Spleen (tissue), 13 donors: ENCODE measurements at places on chromosomes 6 and 20. TPM values are rescaled to one million over a fixed set of nuclear protein-coding genes. Genes with fewer than 3 reads are reported as not detected.

DNA sequence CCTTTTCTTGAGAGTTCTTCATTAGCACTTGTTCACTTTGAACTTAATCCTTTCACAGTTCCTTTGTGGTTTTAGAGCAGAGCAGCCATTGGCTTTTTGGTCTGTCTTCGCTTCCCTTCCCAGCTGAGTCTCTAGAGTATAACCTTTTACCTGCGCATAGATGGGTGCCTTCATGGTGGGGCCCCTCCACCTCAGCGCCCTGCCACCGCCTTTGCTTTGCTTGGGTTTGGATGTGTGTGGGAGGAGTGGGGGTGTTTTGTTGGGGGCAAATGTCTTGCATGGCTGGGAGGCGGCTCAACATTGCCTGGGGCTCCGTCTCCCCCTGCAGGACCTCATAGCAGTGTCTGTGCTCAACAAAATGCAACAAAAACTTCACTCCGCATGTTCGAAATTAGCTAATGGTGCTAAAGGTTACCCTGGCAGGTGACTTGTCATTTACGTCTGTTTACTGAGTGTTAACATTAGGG, 11.9 kb downstream of the PYGB start:
- no peaks in the 10 kb centered on the region for H3K27me3 ChIP-seq
- H3K27ac ChIP-seq: no peak overlapping the region
- DNase-seq: no peak
- no peaks in the 10 kb centered on the region for H3K4me1 ChIP-seq
- peaks cover 2% of the 10 kb centered on the region for H3K36me3 ChIP-seq
- H3K4me3 ChIP-seq: no peak overlapping the region

DNA sequence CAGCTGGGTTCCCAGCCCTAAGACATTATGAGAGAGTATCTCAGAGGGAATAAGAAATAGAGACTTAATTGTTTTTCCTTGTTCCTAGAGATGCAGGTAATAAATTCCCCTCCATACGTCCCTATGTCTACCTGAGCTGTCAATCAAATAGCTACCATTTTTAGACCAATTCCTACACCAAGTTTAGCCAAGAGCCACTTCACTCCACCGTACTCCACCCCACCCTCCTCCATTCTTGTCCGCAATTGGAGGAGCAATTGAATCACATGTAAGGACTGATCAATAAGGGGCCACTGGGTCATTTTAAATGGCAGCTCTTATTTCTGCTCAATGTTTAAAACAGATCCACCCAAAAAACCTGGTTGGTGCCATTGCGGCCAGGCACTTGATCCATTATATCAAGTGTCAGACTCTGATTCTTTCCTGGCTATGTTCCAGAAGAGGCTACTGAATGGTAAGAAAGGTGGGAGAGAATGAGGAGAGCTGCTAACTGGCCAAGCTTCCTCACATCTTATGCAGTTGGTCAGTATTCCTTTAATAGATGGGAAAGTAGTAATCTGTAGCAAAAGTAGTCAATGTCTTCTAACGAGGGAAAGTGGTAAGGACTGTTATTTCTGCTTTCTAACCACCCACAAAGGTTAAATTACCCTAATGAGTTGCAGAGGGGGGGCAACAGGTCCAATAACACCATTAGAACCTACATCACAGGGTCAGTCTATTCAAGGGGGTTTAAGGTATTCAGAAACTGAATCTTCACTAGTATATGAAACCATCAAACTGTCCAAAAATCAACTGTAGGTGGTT, 34.1 kb downstream of the ARHGAP18 start:
- peaks cover 21% of the 10 kb centered on the region for H3K4me1 ChIP-seq
- H3K27me3 ChIP-seq: no peaks in the 10 kb centered on the region
- DNase-seq: no peak
- no peak overlapping the region for H3K4me3 ChIP-seq
- H3K27ac ChIP-seq: no peak overlapping the region

DNA sequence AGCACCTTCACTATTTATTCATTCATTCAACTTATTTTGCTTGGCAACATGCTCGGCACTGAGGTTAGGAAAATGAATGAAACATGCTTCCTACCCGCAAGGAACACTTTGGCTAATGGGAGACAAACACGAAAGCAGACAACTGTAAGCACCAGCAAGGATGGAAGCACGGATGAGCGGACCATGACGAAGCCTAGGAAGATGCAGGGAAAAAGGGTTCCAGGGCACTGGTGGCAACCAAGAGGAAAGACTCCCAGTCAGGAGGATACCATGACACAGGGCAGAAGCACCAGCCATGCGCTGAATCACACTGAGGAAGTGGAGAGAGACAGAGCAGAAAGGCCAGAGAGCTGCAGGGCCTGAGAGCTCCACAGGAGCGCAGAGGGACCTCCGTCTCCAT, 9.8 kb downstream of the PDE10A start:
- no peaks in the 10 kb centered on the region for H3K27me3 ChIP-seq
- no peak overlapping the region for H3K4me3 ChIP-seq
- H3K36me3 ChIP-seq: no peaks in the 10 kb centered on the region
- no peak overlapping the region for H3K27ac ChIP-seq

DNA sequence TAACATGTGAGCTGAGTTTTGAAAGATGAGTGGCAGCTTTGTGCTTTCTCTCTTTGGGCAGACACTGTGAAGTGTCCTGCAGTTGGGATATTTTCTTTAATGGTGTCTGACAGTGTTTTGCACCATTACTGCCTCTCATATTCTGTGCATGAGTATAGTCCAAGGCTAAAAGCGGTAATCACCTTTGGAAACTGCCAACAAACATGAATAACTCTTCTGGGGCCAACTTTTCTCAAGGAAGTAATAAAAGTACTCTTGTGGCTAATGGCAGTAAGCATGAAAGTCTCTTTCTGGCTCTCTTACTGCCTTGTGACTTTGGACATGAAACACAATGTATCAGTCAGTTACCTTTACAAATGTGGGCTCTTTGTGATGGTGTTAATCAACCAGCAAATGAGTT, 91.7 kb upstream of the SOX4 start:
- DNase-seq: no peak
- H3K4me3 ChIP-seq: no peak overlapping the region
- no peaks in the 10 kb centered on the region for H3K27me3 ChIP-seq
- H3K27ac ChIP-seq: no peak overlapping the region
- H3K36me3 ChIP-seq: no peaks in the 10 kb centered on the region
- H3K4me1 ChIP-seq: no peaks in the 10 kb centered on the region

DNA sequence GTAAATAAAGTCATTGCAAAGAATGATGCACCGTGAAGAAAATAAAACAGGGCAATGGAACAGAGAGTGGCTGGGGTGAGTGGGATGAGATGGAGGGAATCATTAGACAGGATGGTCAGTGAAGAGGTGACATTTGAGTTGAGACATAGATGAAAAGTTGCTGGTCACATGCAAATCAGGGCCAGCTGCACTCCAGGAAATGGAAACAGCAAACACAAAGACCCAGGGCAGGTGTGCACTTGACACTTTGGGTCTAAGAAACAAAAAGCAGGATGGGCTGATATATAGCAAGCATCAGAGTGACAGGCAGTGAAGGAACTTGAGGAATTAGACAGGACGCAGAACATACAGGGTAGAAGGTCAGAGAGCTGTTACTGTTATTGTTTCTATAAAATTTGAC, 171.5 kb upstream of the RIPOR2 start:
- H3K4me3 ChIP-seq: no peak overlapping the region
- H3K27me3 ChIP-seq: no peaks in the 10 kb centered on the region
- H3K4me1 ChIP-seq: peaks cover 4% of the 10 kb centered on the region
- no peak for DNase-seq
- no peak overlapping the region for H3K27ac ChIP-seq

The E2F3 gene
- 16.5 TPM for total RNA-seq

DNA sequence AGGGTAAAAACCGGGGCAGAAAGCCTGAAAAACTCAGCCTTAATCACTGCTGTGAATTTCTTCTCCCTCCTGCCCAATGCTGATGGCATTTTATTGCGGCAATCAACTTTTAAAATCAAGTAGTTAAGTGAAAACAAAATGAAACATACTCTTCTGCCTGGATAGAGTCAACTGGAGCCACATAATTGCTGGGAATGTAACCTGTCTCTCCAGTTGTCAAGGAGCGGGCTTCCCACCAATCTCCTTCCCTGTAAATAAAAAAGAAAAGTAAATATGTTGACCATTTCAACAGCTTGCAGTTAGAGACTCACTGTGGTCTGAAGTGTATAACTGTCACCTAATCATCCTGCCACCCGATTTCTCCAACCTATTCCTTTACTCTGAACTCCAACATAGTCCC, 102.1 kb upstream of the TRAF3IP2 start:
- DNase-seq: no peak
- H3K27ac ChIP-seq: no peak overlapping the region
- H3K27me3 ChIP-seq: no peaks in the 10 kb centered on the region

- peaks cover 83% of the 10 kb centered on the region for H3K36me3 ChIP-seq
- H3K27me3 ChIP-seq: no peaks in the 10 kb centered on the region
- DNase-seq: no peak
- no peak overlapping the region for H3K27ac ChIP-seq
Measured at GRCh38 chr6:33781131-33781975, 7.6 kb downstream of the LEMD2 start.

The GPLD1 gene
- total RNA-seq: 1.7 TPM
